HFFc6 (cell line): ENCODE measurements at places on chromosomes 6 and 20.

DNA sequence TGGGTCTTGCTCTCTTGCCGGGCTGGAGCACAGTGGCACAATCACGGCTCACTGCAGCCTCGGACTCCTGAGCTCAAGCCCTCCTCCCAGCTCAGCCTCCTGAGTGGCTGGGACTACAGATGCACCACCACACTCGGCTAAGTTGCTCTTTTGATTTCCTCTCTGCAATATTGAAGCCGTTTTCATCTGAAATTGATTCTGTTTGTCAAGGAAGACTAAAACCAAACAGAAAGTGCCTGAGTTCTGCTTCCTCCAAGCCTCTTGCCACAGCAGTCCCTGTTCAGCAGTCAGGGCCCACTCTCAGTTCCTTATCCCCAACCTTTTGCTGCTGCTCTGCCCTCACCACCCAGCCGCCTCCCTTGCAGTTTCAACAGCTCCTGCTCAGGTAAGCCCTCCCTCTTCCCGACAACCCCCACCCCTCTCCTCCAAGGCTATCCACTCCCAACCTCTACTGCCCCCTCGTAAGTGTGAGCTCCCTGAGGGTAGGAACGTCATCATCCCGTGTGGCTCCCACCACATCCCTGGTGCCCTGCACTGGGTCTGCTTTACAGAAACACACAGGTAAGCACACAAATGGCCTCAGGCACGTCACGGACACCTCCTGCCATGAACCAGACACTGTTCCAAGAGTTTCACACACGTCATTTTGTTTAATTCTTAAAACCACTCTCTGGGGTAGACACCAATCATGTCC, 70.7 kb upstream of the TAB2 start:
- no peak for DNase-seq

GRCh38 chr6:2104524-2104880, 140.9 kb downstream of the GMDS start:
- DNase-seq: no peak

- no peak for DNase-seq
Observed at GRCh38 chr20:46774236-46774635, 64.8 kb downstream of the SLC2A10 start.

DNA sequence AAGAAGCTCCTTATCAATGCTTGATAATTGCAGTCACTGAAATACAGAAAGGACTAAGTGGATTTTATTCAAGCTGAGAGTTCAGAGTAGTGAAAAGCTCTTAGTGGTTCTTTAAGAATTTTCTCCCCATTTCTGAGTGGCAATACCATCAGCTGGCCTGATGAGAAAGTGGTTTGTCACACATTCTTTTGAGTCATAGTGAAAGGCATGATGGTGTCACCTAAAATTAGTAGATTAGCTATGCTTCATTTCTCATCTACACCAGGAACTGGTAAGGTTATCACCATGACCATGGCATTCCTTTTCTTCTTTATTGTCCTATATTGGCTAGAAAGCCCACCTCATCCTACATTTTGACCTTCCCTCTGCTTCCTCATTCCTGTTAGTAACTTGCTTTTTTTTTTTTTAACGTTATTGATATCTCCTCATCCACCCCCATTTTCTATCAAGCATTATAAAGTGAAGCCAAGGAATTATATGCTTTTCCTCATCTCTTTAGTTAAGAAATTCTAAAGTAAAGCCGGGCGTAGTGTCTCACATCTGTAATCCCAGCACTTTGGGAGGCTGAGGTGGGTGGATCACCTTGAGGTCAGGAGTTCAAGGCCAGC, 67.4 kb upstream of the LOC128125822 start:
- DNase-seq: no peak

DNA sequence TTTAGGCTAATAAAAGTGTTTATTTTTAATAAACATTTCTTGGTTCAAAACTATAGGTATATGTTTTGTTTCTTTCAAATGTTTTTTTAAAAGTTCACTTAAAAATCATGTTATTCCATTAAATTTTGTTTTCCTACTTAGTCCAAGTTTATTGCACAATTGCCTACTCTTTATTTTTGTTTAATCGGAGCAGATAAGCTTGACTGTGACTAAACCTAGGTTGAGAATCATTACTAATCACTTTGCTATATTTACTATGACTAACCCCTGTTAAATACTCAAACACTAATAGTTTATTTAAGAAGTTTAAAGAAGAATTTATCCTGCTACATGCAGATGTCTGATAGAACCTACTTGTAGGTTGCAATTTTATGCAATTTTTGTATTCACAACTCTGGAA, 18.8 kb downstream of the MAP3K4 start:
- DNase-seq: peak; percentile 72

DNA sequence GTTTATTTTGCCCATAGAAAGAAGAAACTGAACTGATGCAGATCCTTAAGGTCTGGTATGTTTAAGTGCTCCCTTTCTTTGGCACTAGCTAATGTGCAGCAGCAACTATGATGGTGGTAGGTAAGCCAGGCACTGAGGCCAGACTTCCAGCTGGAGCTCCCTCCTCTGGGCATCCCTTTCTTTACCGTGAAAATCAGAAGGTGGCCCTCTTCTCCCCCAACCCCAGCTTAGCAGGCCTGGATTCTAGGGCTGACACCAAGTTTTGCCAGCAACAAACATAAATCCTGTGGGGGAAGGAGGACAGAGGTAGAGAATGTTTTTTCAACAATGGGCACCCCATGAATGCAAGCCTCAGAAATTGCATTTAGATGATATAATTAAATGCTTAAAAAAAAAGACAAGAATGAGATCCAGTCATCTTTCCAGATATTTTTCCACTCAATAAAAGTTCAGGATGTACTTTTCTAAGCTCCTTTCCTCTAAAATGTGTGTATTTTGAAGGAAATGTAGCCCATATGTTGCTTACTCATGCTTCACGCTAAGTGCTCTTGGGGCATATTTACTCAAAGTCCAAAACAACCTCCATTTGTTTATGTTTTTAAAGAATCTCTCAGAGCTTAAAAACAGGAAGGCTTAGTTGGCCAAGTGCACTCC, 123.9 kb upstream of the NXT1 start:
- no peak for DNase-seq

DNA sequence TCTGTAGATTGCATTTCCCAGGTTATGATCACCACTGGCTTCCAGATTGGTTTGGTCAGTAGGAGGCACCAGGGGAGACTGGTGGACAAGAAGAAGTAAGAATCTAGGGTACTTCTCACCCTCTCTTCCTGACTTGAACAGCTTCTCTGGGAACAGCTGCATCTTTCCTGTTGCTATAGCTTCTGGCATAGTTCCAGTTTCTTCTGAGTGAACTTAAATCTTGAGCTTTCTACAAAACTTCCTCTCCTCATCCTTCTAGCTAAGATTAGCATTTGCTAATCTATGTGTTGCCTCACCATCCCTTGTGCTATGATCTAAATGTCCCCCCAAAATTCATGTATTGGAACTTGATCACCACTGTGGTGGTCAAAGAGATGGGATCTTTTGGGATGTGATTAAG, 724.6 kb downstream of the UTRN start:
- no peak for DNase-seq

GRCh38 chr20:61812845-61813485, 252.7 kb downstream of the TAF4 start:
- no peak for DNase-seq

GRCh38 chr6:136024711-136025110, 173.2 kb downstream of the PDE7B start:
- no peak for DNase-seq

DNA sequence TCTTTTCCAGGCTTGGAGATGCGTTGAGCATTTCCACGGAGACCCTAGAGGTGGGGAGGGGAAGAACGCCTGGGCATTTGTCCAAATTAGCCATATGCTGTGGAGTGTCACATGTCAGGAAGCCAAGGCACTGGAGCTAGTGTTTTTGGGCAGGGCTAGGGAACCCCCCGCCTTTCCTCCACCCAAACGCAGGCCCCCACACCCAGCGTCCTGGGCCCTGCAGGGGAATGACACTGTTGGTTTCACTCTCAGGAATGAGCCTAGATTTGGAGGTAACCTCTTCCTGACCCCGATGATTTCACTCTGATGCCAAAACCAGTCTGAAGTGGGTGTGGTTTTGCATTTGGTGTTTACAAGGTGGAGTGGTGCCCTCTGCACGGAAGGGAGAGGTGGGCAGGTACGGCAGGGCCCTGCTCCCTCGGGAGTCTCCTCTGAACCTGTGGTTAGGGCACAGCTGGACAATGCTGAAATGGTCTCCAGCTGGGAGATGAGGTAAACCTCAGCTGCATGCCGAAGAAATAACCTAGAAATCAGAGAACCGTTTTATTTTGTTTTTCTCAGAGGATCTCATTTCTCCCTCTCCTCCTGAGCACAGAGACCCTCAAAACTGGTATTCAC, 29.5 kb downstream of the MTHFD1L start:
- DNase-seq: no peak

DNA sequence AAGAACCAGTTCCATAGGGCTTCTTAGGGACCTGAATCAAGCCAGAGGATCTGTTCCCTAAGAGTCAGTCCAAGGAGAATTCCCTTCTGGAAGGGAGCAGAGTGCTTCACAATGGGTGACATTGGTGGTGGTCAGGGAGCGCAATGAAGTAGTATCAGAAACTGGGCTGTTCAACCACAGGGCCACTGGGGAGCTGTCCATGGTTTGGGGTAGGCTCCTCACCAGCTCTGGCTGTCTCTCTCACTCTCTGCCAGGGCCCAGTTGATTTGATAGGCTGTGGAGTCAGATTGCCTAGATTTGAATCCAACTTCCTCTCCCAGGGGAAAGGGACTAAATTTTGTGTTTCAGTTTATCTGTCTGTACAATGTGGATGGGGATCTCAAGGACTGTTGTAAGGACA, 36.7 kb upstream of the CHD6 start:
- no peak for DNase-seq

GRCh38 chr6:42049948-42050296, 402 bp upstream of the TAF8 start:
- DNase-seq: no peak

- DNase-seq: peak; percentile 38
Observed at GRCh38 chr20:49685809-49686208, 27.9 kb downstream of the B4GALT5 start.

- DNase-seq: peak; percentile 93
Observed at GRCh38 chr6:105675715-105676397, 273.0 kb upstream of the PREP start.

- DNase-seq: peak; percentile 91
Observed at GRCh38 chr20:37297066-37297736, 7.7 kb downstream of the MANBAL start.

- no peak for DNase-seq
Observed at GRCh38 chr6:146938266-146938665, 266.0 kb upstream of the STXBP5 start.

DNA sequence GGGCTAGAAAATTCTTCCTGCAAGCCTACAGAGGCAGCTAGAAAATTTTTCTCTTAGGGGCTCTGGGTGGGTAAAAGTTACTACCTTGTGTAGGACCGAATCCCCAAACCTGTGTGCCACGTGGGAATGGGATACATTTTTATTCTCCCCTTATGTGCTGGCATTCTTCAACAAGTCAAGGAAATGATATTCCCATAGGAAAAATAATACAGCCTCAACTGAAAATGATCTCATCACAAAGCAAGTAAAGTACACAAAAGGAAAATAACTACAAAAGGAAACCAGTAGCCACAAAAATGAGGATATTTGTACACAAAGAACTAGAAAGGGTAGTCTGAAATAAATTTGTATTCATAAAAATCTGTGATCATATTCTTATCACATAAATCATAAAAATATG, 298.1 kb downstream of the LAMA2 start:
- no peak for DNase-seq

DNA sequence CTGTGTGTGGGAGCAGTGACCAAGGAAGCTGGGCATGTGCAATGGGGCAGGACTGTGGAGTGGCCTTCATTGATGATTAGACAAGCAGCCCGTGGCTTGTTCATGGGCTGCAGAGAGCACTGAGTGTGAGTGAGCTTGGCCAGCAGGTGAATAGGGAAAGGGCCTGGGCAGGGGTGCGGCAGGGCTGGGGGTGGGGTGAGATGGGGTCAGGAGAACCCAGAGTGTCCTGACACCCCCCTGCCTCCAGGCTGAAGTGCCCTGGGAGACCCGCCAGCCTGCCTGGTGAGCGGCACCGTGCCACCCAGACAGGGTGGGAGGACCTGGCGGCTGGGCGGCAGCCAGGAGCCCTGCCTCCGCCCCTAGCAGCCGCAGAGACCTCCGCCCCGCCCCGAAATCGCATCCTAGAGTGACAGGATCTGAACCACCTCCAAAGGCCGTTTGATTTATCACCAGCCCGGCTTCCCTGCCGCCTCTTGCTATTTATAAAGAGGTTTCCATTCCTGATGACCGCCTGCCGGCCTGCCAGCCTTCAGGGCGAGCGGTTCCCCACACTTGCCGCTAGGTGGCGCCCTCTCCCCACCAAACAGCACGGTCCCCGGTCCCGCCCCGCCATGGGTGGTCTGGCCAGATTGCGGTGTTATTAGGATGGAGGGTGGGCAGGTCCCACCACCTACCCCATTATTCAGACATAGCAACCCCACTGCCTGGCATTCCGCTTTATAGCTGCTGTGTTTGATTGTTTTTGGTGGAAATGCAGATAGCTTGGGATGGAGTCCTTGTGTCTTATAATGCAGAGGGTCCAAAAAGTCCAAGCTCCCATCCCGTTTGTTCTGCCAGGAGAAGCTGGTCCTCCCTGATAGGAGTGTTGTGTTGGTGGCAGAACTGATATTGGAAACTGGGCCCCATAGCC, 3.5 kb downstream of the MYLK2 start:
- DNase-seq: peak; percentile 71

DNA sequence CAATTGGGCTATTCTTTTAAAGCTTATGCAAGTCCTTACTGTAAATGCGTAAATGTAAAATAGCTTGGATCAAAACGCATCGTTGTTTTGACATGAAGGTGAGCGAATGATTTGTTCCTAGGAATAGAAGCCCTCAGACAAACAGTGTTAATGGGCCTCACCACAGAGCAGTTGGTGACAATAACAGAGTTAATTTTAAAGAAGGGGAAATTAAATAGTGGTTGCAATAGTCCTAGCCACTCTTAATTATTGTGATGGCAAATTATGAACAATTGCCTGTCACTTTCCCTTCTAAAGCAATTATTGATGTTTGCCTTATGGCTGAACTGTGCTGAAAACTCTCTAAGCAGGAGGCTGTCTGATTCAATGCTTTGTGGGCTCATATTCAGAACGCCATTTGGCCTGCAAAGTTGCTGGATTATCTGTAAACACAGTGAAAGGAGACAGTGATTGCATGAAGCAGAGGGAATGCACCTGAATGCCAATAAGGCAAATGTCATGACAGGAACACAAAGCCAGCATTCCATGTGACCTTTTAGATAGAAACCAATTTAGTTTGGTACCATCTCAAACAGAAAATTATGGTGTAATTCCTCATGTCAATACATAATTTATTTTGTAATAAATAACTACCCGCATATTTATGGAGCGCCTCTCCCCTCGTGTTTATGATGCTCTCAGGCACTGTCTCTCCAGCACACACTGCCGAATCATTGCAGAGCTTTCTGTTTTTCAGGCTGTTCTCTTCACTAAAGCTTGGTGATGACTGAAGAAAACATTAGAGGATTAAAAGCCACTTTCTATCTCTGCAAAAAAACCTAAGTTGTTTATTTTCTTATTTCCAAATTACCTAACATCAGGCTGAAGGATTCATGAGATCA, 387.5 kb downstream of the HACE1 start:
- DNase-seq: no peak

DNA sequence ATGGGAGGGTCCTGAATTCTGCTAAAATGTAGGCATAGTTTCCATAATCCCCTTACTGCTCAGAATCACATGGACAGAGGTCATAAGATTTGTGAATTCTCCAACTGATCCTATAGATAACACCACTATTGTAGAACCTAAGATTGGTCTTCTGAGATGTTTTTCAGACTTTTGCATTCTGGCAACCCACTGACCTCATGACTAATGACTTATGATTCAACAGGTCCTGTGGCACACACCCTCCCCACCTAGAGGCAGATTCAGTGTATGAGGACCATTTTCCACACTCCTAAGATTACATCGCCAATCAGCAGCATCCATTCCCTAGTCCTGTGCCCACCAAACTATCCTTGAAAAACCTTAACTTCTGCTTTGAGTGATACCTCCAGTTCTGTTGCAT, 207.2 kb downstream of the BTBD9 start:
- DNase-seq: peak; percentile 33
